ENCODE measurements at places on chromosomes 2 and 18. TPM values are rescaled to one million over a fixed set of nuclear protein-coding genes. Genes with fewer than 3 reads are reported as not detected.
A peak's percentile ranks its signal among the peaks of the same experiment; 100 is the strongest.

GRCh38 chr2:726169-726568 is 49.0 kb upstream of the TMEM18 start:
- no peak for DNase-seq

GRCh38 chr2:209662021-209662420 is 109.6 kb upstream of the UNC80 start:
- no peak for DNase-seq

DNA sequence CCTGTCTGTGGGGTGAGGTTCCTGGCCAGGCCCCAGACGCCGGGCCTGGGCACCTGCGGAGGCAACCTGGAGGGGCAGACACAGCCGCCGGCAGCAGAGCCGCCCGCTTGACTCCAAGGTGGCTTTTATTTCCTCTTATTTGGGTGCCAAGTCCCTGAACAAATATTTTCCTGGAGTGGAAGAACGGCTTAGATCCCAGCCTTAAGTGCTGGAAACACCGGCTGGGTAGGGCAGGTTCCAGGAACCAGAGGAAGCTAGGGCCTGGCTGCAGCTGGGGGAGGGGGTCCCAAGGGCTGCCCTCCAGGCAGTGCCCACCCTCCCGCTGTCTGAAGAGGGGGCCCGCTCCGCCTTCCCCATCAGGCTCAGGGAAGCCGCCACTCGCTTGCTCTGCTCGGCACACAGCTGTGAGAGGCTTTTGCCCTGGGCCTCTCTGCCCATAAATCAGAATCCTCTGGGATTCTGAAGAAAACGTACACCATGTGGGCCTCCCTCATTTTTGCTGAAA is 28.2 kb downstream of the SDC1 start:
- no peak for DNase-seq

- peak; percentile 8 for DNase-seq
Measured at GRCh38 chr18:63255435-63255834, 64.1 kb downstream of the BCL2 start.

DNA sequence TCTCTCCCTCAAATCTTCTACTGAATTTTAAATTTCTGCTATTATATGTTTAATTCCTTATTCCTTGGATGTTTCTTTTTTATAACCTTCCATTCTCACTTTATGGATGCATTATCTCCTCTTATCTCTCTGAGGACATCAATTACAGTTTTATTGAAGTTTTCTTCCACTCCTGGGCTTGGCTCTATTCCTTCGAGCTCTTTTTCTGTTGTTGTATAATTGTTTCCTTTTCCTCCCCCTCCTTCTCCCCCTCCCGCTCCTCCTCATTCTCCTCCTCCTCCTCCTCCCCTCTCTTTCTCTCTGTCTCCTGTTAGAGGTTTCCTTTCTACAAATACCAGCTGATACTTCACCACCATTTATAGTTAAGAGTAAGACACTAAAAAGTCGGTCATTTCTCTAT is 209.8 kb downstream of the ZBTB7C start:
- no peak for DNase-seq

DNA sequence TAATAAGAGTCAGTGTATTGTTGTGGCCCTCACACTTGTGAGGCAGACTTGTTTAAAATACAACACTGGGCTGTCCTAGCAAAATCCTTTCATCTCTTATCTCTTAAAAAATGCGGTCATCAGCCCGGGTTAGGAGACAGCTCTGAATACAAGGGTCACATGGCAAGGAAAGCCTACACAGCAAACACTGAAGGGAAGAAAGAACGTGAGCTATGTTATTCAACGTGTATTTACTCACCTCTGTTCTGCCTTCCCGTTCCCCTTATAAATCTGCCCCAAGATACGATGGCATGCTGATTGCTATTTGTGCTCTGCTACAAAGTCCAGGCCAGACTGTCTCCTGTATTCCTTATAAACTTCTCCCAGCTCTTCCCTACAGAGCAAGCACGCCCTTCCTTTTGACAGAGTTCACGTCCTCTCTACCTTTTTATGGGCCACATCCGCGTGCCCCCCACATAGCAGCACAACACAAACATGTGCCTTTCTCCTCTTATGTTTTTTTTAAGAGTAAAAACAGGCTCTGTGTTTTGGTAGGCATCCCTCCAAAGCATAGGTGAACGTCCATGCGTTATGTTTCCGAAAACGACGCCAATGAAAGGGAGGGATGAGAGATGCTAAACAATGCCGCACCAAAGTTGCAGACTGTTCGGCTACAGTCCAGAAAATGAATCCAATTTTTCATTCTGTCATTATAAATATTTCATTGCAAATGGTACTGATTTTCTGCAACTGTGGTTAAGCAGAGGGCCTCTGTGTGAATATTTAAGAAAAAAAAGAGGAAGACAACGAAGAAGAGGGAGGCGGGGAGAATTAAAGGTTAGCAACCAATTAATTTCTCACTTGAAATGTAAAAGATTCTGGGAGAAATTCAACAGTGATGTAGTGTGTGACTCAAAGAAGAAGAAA is 274.7 kb downstream of the ZNF521 start:
- DNase-seq, result no peak

DNA sequence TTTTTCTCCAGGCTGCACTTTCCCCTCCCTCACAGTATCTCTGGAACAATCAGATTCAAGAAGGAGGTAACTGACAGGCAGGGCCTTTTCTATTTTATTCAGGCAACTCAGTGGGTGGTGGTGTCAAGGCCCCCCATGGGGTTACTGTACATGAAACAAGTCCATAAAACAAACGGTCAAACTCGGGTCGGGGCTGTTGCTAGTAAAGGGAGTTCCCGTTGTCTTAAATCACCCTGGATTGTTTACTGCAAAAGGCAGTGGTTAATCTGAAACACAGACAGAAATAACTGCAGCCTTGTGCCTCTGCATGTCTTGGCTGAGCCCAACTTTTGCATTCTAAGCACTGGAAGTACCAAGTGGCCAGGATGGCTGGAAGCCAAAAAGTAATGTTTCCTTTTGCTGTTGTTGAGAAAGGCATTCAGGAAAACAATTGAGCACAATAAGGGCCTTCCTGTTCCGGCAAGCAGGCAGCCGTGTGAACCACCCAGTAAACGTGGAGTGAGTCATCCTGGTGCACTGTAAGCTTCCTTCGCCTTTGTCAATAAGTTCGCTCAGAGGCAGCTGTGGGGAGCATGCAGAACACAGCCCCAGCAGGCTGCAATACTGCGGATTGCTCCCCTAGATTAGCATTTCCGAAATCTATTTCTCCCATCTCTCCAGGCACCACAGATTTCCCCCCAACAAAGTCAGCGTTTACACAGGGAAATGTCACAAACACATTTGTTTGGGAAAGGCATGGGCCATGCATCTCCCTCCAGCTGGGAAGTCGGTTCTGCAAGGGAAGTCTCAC is 149.6 kb downstream of the IRS1 start:
- DNase-seq, result peak; percentile 92

DNA sequence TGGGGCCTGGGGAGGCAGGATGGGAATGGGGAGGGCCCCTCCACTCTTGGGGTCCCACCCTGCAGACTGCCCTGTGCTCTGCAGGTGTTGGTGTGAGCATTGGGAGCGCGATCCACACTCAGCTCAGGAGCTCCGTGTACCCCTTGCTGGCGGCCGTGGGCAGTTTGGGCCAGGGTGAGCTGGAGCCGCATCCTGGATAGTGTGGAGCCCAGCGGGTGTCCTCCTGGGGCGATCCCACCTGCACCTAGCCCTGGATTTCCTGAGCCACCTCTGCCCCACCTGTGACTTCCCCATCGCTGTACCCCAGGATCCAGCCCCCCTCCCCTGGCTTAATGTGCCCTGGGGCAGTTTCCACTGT is 2.6 kb downstream of the PROM2 start:
- no peak for DNase-seq

DNA sequence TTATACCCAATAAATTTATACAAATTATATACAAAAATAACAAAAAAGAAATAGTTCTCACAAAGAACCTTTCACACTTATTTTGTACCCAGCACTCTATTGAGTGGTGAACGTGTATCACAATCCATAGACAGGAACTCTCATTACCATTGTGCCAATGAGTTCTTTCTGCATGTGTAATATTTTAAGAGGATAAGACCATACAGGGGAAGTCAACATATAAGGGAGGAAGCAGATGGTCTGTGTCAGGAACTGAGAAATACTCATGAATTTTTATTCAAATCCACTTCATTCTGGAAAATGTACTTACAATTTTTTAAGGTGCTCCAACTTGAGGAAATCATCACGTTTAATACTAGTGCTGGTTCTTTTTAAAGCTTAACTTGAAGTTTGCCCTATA is 27.1 kb upstream of the ELOA2 start:
- DNase-seq, result no peak

Gene MAP3K19
- total RNA-seq, result not detected

Gene SRD5A2
- total RNA-seq, result 0.06 TPM

Gene LRRC30
- not detected for total RNA-seq

Gene KDSR
- total RNA-seq, result 41.8 TPM
